ENCODE measurements at places on chromosomes 3 and 15.

- no peak for DNase-seq
Observed at GRCh38 chr15:57184502-57184901, 191.8 kb upstream of the CGNL1 start.

DNA sequence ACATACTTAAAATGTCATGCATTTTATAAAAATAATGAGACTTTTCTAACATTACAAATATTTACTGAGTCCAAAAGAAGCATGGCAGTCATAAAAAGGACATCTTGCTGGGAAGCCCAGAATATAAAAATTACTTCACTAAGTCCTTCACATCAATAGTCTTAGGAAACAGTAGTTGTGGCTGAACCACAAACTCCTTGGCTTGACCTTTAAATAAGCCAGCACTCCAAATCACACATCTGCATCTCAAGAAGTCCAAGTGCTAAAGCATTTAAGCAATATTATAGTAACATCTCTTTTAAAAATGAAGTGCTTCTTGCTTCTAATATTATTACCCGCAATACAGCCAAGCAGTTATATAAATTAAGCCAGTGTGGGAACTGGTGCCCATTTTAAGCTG, 8.8 kb downstream of the CCNL1 start:
- DNase-seq, result no peak

- peak; percentile 20 for DNase-seq
Observed at GRCh38 chr15:73930371-73930770, 4.1 kb downstream of the LOXL1 start.

DNA sequence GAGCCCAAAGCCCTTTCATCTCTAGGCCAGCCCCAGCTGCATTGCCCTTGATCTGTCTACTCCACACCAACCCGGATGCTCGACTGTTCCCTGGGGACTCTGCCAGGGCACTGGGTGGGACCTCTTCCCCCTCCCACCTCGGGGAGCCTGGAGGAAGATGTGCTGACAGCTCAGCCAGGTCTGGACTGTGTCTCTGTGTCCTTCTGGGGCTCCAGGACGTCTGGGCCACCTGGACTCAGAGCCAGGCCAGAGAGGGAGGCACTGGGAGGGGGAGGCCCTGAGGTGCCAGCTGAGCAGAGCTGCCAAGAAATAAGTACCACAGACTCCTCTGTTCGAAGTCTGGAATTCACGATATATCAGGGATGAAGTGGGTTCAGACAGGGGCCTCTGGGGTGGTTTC, 5.8 kb upstream of the HCN4 start:
- DNase-seq, result no peak

GRCh38 chr3:64220161-64220914, 4.9 kb downstream of the PRICKLE2 start:
- no peak for DNase-seq

DNA sequence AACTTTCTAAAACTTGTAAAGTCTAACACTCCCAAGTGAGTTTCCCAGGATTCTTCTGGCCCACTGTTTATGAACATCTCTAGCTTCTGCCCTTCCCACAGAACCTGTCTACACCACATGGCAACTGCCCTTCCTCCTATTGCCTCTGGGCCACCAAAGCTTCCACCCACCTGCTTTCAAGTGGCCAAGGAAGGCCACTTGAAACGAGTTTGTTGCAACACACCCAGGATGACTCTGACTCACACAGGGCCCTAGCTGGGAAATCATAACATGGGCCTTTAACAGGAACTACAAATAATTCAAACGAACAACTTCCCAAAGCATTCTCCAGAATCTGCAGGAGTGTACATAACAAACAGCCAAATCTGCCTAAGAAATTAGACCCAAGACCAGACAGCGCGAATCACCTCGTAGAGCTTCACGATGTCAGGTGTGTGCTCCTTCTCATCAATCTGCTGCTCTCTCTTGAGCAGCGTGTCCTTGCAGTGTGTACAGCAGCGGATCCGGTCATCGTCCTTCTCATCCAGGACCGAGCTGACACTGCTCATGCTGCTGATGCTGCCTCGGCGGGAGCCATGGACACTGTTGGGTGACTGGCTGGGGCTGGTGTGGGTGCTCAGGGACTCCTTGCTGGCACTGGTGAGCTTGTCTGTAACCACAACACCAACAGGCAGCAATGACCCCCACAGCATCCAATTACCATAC, 16.8 kb downstream of the RBSN start:
- no peak for DNase-seq

DNA sequence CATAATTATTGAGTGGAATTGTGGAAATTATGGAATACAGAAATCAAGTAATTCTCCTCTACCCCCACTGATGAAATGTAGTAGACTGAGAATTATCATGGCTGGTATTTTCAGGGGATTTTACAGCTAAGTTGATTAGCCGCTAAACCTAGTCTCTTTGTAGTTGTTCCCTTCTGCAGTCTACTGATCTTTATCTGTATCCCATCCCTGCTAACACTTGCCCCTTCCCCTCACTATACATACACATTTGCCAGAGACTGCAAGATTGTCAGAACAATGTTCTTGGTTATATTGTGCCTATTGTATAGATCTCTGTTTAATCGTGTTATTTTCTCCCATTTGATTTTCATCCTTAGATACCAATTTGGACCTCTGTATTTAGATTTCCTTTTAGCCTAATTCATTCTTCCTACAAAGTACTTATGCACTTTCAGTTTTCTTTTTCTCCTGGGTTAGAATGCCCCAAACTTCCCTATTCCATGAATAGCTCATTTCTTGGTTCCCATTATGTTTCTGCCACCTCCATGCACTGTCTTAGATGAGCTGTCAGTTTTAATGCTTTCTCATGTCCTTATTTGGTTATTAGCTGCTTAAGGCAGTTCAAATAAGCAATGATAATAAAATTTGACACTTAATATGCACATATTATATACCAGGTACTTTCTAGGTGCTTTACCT, 86.9 kb downstream of the CDIN1 start:
- DNase-seq, result no peak

- peak; percentile 89 for DNase-seq
Observed at GRCh38 chr15:62066663-62067447, at the start of gene C2CD4A. TSS of gene C2CD4A (plus strand) at chr15:62066977. CDS start at chr15:62067614, 637 bp downstream.

DNA sequence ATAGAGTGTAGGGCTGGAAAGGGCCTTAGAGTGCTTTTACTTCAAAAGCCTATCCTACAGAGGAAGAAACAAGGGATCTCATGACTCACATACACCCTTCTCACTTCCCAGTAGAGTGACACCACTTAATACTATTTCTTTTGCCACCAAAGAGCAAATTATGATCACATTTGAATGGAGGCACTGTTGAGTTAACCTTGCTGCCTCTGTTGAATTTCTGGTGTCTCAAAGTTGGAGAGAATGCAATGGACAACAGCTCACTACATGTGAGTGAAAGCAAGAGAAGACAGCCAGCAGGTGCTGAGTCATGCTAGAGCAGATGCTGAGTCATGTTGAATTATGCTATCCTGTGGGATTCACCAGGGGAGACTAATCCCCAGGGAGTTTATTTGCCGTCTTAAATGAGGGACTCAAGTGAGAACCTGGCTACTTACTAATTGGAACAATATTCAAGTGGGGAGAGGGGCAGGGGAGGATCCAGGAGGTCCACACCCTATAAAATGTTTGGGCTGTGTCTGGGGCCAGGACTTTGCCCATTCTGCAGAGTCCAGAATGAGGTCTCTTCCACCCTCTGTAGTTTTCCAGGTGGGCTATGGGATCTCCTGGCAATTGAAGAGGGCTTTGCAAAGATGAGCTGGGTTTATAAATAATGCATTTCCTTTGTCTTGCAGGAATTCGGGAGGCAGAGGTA, 35.8 kb downstream of the ST8SIA2 start:
- peak; percentile 52 for DNase-seq

DNA sequence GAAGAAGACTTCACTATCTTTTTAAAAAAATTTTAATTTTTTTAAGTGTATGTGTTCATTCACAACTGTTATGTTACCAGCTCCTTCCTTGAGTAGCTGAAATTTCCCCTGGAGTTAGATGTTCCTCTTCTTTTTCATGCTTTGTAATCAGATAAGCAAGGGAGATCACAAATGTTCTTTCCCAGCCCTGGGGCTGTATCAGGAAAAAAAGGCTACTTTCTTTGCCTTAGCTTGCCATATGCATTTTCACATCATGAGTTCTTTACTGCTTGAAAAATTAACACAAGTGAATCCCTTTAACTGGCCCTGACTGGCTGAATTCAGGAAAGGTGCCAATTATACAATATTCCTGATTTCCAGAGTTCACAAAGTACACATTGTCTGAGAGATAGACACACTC, 353.2 kb upstream of the ATP11B start:
- DNase-seq, result no peak

- peak; percentile 59 for DNase-seq
Observed at GRCh38 chr3:170414202-170414663, 4.4 kb upstream of the CLDN11 start.

GRCh38 chr15:64865998-64866520, 24.3 kb downstream of the PLEKHO2 start:
- peak; percentile 86 for DNase-seq

- DNase-seq, result no peak
Observed at GRCh38 chr15:39556461-39556860, 24.4 kb upstream of the THBS1 start.

GRCh38 chr3:111787556-111788463, 71.3 kb upstream of the PHLDB2 start:
- no peak for DNase-seq

DNA sequence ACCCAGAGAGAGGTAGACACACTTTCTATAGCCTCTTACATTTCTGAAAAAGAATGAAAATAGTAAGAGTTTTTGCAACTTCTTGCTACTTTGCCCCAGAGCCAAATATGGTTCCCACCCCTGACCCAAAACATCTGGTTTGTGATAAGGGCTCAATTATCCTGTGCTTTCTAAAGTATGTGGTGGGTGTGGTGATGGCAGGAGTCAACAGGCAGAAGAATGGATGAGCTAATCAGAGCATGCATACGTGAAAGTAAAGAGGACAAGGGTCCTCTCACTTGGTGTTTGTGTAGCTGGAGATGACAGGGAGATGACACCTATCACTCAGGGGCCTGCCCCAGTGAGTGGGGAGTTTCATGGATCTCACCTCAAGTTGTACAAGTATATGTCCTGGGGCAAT, 19.1 kb downstream of the KBTBD8 start:
- DNase-seq, result peak; percentile 45

DNA sequence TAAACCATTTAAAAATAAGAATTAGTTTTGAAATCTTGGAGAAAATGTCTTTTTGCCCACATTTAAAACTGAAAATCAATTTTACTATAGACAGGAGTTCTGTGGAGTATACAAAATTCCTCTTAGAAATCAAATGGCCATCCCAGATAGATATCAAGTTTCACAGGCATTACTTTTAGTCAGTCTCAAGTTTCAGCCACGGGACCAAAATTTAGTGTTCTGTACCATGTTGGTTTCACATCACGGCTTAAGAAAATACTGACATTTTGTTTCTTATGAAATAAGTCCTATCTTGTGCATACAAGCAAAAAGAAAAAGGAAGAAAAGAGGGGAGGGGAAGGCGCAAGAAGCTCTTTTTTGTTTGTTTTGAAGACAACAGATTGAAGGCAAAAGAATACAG, 45.7 kb downstream of the EIF2AK4 start:
- no peak for DNase-seq

- DNase-seq, result no peak
Observed at GRCh38 chr15:68204776-68205557, at the start of gene CALML4. TSS of gene CALML4 (minus strand) at chr15:68205332. CDS start at chr15:68205247, 85 bp downstream.

- no peak for DNase-seq
Observed at GRCh38 chr15:26295336-26296085, 432.4 kb upstream of the ATP10A start.

DNA sequence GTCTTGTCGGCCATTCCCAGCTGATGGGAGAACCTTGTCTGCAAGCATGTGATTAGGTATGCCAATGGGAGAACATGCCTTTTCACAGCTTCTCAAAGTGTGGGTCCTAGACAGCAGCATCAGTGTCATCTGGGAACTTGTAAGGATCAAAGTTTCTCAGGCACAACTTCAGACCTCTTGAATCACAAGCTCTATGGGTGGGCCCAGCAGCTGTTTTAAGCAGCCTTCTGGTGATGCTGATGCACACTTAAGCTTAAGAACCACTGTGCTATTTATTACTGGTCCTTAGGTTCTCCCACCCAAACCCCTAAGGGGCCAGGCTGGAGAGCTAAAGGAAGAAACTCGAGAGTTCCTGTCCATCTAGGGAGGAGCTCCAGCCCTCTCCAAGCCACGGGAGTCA, 453.9 kb upstream of the PROK2 start:
- DNase-seq, result no peak

GRCh38 chr3:12239301-12239700, 49.6 kb upstream of the PPARG start:
- DNase-seq, result no peak

- no peak for DNase-seq
Observed at GRCh38 chr15:74317820-74318375, 49.5 kb downstream of the CYP11A1 start.
